ENCODE measurements at places on chromosomes 2 and 18. TPM values are rescaled to one million over a fixed set of nuclear protein-coding genes. Genes with fewer than 3 reads are reported as not detected.

The WNT10A gene
- polyA plus RNA-seq, result not detected

The FBXO15 gene
- not detected for polyA plus RNA-seq

The CACNB4 gene
- polyA plus RNA-seq, result 0.21 TPM

The C2orf80 gene
- polyA plus RNA-seq, result not detected

The TCF23 gene
- polyA plus RNA-seq, result 0.18 TPM

The ECEL1 gene
- polyA plus RNA-seq, result 0.56 TPM

The IL1RL1 gene
- polyA plus RNA-seq, result 2.1 TPM

The GRHL1 gene
- 7.2 TPM for polyA plus RNA-seq

The IL1F10 gene
- polyA plus RNA-seq, result not detected

The GKN1 gene
- 2,134 TPM for polyA plus RNA-seq

The ESPNL gene
- 0.67 TPM for polyA plus RNA-seq

The DES gene
- 25.4 TPM for polyA plus RNA-seq

The BCL2 gene
- 1.2 TPM for polyA plus RNA-seq

The CABLES1 gene
- polyA plus RNA-seq, result 5.8 TPM
